ENCODE measurements at places on chromosomes 1 and 21. TPM values are rescaled to one million over a fixed set of nuclear protein-coding genes. Genes with fewer than 3 reads are reported as not detected.

The MXRA8 gene
- 109 TPM for total RNA-seq

DNA sequence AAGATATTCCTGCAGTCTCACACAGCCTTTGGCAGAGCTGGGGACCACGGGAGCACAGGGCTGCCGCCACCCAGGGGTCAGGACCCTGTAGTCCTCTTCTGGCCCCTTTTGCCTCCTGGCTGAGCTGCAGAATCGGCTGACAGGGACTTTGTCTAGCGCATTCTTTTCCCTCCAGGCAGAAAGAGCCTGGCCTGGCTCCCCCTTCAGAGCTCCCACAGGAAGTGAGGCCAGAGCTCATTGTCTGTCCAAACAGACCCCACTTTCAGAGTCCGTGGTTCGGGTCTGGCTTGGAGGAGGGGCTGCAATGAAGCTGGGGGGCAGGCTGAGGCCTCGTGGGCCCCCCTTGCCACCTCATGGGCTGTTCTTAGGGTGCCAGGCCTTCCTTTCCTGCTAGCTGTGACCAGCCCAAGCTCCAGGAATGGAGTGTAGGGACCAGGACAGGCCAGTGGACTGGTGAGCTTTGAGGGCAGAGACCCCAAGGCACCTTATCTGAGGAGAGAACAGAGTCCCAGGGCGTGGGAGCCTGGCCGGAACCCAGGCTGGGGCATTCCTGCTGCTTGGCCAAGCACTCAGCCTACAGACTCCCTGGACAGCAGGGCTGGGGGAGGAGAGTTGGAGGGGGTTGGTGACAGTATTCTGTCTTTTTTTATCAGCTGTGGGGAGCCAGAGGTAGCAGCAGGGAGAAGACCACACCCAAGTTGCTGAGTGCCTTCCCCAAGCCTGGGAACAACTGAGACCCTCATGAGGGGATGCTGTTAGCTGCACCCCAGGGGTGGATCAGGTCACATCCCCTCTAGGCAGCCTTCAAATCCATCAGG, 4.7 kb downstream of the CELSR2 start:
- DNase-seq, result no peak

DNA sequence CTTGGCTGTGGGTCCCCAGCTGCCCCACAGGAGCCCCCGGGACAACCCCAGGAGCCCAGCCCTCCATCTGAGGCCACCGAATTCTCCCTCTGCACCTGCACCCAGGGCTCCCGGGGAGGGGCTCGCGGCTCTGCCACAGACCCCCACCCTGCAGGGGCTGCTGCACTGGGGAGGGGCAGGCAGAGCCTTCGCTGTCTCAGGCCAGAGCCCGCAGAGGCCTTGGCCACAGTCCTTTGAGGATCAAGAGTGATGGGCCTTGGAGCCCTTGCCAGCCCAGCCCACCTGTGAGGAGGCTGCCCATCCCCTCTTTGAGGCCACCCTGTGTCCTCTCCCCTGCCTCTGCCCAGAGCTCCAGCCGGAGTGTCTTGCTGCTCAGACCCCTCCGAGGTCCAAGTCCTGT, 6.5 kb downstream of the PERM1 start:
- DNase-seq, result no peak

The VTCN1 gene
- total RNA-seq, result not detected

DNA sequence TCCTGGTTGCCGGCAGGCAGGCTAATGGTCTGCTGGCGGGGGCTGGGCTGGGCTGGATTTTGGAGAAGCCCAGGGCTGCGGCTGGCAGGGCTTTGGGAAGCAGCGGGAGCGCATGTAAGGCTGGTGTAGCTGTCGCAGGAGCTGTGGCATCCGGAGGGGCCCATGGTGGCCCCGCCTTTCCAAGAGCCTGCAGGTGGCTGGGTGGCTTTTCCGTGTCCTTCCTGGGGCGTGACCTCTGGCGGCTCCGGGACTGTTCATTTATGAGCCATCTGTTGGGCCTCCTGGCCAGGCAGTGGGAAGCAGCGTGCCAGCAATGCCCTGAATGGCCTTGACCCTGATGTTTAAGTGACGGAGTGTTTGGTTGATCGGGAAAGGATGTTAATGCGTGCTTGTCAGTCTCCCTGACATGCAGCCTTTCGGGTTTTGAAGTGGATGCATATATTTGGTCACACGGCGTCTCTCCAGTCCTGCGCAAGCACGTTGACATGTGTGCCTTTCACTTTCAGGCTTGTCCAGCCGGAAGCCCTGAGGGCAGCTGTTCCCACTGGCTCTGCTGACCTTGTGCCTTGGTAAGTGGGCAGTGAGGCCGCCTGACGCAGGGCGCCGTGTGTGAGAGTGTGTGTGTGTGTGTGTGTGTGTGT, 38.5 kb downstream of the AGPAT3 start:
- no peak for DNase-seq

The ADAMTS1 gene
- total RNA-seq, result 480 TPM

DNA sequence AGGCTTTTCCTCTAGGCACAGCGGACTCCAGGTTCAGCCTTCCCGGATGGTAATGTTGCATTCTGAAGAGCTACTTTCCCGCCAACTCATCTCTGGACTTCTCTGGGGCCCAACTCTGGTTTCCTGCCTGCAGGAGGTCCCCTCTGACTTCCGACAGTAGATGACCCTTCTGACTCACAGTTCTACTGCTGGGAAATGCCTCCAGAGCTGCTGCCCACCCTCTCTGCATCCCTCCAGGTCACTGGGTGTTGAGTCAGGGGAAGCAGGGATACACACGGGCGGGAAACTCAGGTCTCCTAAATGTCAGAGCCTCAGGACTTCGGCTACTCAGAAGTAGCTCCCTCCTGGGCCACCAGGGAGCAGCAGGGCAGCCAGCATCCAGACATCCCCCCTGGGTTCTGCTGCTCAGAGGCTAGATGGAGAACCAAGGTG, 2.1 kb upstream of the KIF21B start:
- DNase-seq, result no peak
